Stimulated activated CD4-positive, alpha-beta T cell treated with anti-CD3 and anti-CD28 coated beads, Interleukin-12 subunit alpha, Interleukin-12 subunit beta, amount 100 ng/mL, for 24 hours (primary cell): ENCODE measurements at places on chromosomes 7 and 10.

- DNase-seq: no peak
Measured at GRCh38 chr10:3323865-3324498, 151.4 kb upstream of the PITRM1 start.

DNA sequence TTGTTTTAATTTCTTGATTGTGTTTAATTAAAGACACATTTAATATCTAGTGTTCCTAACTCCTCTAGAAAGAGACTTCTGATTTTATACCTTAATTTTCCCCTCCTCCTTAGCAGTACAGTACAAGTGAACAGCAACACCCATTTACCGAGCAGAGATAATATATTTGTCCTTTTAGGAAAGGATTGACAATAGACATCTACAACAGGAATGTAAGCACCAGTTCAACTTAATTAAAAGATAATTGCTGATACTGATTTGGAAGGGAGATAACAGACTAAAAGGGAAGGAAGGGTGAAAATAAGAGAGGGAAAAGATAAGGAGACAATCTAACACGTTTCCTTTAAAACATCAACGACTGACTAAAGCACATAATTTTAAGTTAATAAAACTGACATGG lies 119.3 kb downstream of the SRPK2 start:
- DNase-seq: no peak

- no peak for DNase-seq
Measured at GRCh38 chr7:48411619-48412018, 240.4 kb downstream of the ABCA13 start.

DNA sequence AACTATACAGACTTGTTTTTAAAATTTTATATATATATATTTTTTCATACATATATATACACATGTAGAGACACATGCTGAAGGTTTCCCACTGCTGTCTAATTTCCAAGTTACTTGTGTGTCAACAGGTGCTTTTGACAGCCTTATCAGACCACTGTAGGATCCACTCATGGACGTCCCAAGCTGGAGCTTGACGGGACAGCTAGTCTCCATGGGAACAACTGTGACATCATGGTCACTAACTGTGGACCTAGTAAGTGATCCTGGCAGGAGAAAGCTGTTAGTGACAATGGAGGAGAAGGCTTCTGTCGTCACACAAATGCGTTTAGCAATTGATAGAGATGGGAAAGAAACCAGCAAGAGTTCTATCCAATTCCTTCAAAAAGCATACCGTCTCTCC lies 60.2 kb upstream of the DDC start:
- DNase-seq: no peak

DNA sequence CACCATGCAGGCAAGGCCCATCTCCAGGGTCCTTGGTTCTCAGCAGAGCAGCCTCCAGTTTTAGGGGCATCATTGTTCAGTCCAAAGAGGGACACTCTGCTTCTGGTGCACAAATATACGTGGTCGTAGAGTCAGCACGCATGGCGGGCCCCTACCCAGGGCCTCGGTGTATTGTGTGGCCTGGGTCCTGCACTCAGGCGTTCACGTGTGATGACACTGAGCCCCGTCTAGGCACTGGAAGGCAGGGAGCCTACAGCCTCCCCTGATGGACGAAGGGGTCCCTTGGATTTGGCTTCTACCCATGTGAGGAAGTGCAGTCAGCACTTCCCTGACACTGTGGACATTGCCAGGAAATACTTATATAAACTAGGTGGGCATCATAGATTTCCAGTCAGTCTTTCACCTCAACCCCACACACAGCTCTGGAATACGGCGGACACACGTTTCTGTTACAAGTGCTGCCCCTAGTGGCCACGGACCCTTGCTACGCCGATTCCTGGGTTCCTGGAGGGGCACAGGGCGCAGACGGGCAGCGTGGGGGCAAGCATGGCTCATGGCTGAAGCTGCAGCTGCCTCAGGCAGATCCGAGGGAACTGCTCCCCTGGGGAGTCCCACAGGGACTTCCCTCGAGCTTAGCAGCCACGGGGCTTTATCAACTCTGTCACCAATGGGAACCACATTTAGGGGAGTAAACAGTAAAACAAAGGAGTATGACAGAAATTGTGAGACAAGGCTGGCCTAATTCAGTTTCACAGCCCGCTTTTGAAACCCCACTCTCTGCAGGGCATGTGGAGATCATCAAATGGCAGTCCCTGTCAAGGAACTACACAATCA lies 25.4 kb downstream of the AIFM2 start:
- DNase-seq: no peak

DNA sequence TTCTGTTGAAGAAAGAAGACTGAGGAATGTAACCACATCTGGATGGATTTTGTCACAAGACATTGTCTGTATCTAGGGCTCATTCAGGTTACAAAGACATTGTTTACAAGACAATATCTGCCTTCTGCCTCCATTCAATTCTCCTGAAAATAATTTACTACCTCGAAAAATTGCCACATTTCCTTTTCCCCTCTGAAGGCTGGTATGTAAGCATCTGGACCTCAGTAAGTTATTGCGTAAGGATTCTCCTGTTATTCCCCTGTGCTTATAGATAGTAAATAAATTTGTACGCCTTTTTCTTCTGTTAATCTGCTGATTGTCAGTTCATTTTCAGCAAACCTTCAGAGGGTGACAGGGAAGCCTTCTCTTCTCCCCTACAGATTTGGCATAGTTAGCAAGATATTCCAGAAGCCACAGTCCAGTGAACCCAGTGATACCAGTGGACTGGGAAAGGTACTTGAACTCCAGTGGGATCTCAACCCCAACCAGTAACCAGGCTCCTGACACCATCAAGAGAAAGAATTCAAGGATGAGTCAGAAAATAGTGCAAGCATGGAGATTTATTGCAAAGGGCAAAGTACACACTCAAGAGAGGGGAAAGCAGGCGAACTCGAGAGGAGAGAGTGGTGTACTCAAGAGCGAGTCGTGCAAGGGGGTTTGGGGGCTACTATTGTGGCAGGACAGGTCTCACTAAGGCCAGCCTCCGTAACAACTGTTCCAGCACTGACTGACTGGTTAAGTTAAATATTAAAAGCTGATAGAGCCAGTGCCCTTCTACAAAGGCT lies 706.9 kb upstream of the GHITM start:
- no peak for DNase-seq

DNA sequence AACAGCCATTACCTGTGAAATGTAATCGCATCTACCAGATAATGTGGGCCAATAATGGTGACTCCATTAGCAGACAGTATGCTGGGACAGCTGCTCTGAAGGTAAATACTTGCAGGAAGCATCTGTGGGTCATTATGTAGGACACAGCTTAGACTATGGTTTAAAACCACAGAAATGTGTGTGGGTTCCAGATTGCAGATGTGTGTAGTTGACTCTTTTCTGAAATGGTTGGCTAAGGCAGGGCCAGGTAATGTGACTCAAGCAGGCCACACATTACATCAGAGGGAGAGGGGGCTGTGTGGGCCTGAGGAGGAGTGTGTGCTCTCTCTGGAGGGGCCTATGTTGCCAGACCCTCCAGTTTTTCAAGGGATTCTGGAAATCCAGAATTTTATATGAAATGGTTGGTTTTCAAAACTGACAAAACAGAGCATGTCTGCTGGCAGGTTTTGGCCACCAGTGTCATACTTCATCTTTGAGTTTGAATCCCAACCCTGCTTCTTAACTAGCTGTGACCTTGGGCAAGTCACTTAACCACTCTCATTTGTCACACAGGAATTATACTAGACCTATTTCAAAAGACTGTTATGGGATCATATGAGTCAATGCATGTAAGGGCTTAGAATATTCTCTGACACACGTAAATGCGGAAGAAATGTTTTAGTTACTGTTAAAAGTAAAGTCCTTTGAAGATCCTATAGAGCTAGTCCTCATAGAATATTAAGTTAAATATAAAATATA lies 64.5 kb downstream of the MCMBP start:
- no peak for DNase-seq

- no peak for DNase-seq
Measured at GRCh38 chr10:85946713-85947326, 419.8 kb downstream of the GRID1 start.

GRCh38 chr10:97505152-97505551 lies 6.4 kb downstream of the UBTD1 start:
- no peak for DNase-seq

GRCh38 chr10:83289948-83290347 lies 849.4 kb upstream of the GHITM start:
- no peak for DNase-seq
